ENCODE measurements at places on chromosomes 7 and 10.

- DNase-seq, result peak; percentile 19
Observed at GRCh38 chr7:42348631-42349030, 111.6 kb upstream of the GLI3 start.

- no peak for DNase-seq
Observed at GRCh38 chr10:70222340-70222794, 10.9 kb downstream of the PPA1 start.

- no peak for DNase-seq
Observed at GRCh38 chr7:41065663-41066062, 637.2 kb downstream of the INHBA start.

DNA sequence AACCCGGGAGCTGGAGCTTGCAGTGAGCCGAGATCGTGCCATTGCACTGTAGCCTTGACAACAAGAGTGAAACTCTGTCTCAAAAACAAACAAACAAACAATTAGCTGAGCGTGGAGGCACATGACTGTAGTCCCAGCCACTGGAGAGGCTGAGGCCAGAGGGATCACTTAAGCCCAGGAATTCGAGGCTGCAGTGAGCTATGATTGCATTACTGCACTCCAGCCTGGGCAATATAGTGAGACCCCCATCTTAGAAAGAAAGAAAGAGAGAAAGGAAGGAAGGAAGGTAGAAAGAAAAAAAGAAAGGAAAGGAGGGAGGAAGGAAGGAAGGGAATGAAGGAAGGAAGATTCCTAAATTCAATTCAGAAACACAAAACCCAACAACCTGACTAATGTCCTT, 141.3 kb upstream of the TNRC18 start:
- no peak for DNase-seq

GRCh38 chr7:151671514-151671913, 151.8 kb upstream of the RHEB start:
- DNase-seq, result no peak
